SHP77 (cell line): ENCODE measurements at places on chromosomes 1 and 21.

DNA sequence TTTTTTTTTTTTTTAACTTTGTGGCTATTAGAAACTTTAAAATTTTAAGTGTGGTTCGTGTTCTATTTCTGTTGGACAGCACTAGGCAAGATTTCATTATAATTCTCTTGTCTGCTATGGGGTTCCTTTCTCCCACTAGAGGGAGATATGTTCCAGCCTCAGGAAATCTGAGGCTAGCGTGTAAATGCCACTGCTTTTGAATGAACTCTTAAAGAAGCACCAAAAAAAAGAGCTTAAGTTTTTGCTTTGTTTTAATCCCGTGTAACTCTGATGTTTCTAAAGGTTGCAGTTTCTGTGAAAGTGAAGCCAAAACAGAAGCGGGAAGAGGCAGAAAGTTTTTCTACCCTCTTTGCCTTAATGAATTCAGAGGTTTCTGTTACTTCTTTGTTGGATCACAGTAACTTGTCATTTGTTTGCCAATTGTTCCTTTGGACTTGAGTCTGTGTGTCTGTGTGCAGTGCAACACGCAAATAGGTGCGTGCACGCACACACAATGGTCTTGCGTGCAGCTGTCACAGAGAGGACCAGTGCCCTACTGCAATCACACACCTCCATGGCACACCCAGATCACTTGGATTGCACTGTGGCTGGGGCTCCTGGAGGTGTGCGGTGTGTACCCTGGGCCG is 32.3 kb downstream of the HHAT start:
- DNase-seq, result peak; percentile 11

DNA sequence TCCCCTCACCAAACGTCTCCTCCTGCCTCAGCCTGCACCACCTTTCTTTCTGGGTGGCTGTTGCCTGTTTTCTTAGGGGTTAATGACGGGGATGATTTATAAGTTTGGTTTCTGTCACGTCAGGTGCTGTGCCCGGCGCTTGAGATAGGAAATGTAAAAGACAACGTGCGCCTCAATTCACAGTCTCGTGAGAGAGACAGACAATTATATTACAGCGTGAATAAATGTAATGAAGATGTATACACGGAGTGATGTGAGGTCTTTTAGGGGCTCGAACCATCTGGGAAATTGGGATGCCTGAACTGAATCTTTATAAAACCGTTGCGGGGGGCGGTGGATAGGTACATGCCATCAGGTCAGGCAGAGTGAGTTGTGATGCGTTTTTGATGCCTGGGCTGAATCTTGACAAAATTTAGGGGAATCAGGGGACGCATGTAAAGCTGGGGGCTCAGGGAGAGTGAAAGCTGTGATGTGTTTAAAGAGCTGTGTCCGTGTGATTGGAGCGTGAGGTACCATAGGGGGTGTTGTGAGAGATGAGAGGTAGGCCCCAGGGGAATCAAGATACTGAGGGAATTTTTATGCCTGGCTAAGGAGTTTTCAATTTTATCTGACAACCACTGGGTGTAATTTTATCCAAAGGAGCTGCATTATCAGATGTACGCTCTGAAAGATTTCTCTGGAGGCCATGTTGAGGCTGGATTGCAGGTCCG is 831 bp downstream of the TIPRL start:
- no peak for DNase-seq

GRCh38 chr1:117127795-117128194 is 6.2 kb upstream of the TRIM45 start:
- no peak for DNase-seq

GRCh38 chr1:61089338-61089737 is 7.0 kb downstream of the NFIA start:
- DNase-seq, result no peak

DNA sequence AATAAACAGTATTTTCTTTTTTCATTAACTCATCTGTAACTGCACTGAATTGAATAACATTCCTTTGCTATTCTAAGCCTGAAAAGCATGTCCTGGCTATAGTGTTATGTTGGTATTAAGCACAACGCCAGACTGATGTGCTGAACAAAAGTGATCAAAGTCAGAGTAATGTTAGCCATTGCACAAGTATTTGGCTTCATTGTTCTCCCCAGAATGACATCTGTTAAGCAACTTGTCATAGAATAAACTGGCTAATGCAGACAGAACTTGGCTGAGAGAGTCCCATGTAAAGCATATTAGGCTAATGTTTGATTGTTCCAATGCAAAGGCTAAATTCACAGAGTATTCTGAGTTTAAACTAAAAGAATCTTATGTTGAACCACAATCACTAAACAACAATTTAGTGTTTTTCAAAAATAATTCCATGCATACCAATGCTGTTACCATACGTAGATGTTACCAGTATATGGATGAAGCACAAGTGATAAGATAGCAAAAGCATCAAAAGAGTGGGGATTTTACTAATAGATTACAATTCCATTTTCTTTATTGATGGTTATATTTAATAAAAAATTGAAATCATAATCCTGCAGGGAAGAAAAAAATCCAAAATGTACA is 235.3 kb upstream of the DMRTA2 start:
- no peak for DNase-seq
